Stimulated activated naive CD4-positive, alpha-beta T cell (primary cell): ENCODE measurements at places on chromosomes 7 and 10.

GRCh38 chr10:87640043-87640442 is 19.6 kb upstream of the PAPSS2 start:
- no peak for DNase-seq

DNA sequence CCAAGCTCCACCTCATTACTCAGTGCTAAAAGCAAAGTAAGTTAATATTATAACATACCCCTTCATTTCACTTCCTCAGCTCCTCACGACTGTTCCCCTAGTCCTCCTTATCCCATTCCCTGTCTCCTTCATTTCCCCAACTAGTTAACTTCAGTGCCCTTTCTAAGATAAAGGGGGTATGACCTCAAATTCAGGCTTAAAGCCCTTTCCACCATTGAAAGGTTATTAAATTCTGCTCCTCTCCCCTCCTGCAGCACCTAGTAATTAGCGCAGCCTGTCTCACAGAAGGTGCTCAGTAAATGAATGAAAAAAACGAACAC is 1.0 kb downstream of the CRPPA start:
- no peak for DNase-seq

GRCh38 chr10:132646443-132647097 is 109.0 kb downstream of the INPP5A start:
- no peak for DNase-seq

- DNase-seq, result no peak
Measured at GRCh38 chr7:55568613-55569268, 3.6 kb downstream of the VOPP1 start.

- DNase-seq, result no peak
Measured at GRCh38 chr10:54607983-54608382, 193.0 kb downstream of the PCDH15 start.

DNA sequence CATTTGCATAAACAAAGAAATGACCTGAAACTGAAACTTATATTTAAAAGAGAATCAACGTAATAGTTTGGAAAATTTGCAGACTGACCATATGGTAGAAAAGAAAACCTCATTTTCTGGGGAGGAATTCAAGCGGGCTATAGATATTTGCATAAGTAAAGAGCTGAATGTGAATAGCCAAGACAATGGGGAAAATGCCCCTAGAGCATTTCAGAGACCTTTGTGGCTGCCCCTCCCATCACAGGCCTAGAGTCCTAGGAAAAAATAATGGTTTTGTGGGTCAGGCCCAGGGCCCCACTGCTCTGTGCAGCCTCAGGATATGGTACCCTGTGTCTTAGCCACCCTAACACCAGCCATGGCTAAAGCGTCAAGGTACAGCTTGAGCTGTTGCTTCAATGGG is 480.6 kb upstream of the MBL2 start:
- DNase-seq, result no peak

DNA sequence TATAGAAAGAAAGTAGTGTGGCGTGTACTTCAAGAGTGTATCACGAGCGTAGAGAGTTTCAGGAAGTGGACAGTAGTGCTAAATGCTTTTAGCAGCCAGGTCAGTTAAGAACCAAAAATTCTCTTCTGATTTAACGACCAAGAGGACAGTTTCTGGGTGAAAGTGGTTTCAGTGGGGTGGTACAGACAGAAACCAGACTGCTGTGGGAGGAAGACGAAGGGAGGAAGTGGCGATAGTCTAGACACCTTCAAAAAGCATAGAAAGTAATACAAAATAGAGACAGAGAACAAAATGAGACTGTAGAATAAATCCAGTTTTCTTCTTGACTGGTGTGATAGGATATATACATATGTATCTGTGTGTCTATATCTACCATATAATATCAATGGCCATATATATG is 93.5 kb downstream of the MBL2 start:
- DNase-seq, result no peak

GRCh38 chr10:131033166-131034085 is 278.1 kb downstream of the TCERG1L start:
- no peak for DNase-seq

GRCh38 chr7:112708236-112708635 is 82.0 kb downstream of the TMEM168 start:
- DNase-seq, result no peak

DNA sequence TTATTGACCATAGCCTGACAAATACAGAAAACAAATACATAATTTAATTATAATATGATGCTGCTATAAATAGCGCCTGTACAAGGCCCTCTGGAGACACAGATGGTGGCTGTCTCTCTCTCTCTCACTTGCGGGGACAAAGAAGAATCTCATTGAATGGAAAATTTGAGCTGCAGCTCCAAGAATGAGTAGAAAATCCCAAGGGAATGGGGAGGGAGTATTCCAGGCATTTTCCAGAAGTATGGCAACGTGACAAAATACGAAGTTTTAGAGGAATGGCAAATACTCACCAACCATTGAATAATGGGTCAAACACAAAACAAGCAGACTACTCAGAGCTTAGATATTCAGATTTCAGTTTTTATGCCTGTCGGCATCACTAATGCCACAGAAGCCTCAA is 179.9 kb downstream of the NRP1 start:
- no peak for DNase-seq

- DNase-seq, result no peak
Measured at GRCh38 chr10:94180576-94180975, 182.2 kb downstream of the NOC3L start.

GRCh38 chr10:5033061-5033778 is 29.6 kb upstream of the AKR1C2 start:
- no peak for DNase-seq

- peak; percentile 52 for DNase-seq
Measured at GRCh38 chr7:157568770-157569584, 232.2 kb downstream of the DNAJB6 start.

- no peak for DNase-seq
Measured at GRCh38 chr7:5429857-5430611, 6.4 kb upstream of the TNRC18 start.

- no peak for DNase-seq
Measured at GRCh38 chr7:141956084-141956483, 9.3 kb upstream of the CLEC5A start.

- DNase-seq, result no peak
Measured at GRCh38 chr7:136230210-136230609, 253.1 kb upstream of the MTPN start.

DNA sequence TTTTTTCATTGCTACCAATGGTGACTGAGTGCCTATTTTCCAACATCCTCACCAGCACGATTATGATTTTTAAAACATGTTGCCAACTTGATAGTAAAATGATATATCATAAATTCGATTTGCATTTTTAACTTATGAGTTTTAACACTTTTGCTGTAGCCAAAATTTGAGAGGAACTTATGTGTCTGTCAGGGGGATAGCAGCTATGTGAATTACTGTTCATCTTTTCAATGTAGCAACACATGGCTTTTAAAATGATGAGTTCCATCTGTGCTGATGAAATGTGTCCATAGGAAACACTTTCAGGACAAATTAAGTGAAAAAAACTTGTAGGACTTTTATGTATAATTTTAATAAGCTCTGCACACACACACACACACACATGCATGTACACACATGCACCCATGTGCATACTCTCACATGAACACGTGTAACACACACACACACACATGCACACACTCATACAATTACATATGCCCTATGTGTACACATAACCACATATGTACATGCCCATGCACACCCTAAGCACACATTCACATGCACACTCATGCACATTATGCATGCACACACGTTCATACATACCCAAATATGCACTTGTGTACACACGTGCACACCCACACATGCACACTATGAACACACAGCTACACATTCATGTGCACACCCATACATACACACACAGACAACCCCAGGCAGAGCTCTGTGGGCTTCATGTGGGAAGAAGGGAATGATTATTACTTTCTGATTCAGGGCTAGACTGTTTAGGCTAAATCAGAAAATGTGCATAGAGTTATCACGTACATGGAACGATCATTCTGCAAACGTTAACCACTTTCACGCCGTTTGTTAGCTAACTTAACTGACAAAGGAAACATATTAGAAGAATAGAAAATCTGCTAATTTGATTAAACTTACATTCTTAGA is 68.9 kb downstream of the C10orf143 start:
- DNase-seq, result no peak

DNA sequence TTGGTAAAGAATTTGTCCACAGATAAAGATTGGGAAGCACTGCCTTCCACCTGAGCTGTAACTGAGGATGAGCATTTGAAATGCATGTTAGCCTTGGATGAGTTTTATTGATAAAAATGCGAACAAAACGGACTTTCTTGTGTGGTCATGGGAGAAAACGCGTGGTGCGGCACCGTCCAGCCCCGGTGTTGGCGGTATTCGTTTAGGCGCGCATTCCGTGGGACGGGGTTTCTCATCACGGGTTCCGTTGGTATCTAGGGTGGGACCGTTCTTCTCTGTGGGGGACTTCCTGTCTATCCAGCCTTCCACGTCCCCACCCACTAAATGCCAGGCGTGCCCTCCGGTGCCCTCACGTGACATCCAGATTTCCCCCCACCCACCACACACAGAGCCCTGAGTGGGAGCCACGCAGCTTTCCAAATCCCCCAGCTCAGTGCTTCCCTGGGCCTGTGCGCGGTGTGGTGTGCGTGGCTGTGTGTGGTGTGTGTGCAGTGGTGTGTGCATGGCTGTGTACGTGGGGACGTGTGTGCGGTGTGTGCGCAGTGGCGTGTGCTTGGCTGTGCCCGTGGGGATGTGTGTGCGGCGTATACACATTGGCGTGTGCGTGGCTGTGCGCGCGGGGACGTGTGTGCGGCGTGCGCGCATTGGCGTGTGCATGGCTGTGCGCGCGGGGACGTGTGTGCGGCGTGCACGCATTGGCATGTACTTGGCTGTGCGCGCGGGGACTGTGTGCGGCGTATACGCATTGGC is 18.1 kb downstream of the IQCE start:
- no peak for DNase-seq

DNA sequence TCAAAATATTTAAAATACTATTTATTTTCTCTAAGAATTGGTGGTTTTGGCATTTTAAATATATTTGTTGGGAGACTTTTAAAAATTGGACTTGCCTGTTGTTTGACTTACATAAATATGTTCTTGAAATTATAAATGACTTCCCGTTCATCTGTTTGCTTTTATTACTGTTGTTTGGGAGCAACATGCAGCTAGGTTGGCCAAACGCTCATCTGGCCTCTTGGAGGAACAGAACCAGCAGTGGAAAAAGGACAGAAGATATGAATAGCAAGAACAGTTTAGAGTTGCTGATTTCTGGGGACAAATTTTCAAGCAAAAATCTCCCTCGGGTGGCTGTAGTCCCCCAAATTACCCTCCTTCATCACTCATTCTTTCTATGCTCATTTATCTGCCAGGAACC is 41.6 kb downstream of the PLXDC2 start:
- DNase-seq, result no peak

DNA sequence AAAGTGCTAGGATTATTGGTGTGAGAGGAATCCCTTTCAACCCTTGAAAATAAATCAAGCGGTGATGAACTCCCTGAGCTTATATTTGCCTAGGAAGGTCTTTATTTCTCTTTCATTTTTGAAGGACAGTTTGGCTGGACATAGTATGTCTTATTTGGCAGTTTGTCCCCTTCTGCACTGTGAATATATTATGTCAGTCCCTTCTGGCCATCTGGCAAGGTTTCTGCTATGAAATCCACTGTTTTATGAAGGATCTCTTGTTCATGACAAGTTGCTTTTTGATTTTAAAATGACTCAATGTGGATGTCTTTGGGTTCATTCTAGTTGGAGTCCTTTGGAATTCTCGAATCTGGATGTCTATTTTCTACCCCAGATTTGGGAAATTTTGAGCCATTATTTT is 21.7 kb upstream of the MCM10 start:
- no peak for DNase-seq

DNA sequence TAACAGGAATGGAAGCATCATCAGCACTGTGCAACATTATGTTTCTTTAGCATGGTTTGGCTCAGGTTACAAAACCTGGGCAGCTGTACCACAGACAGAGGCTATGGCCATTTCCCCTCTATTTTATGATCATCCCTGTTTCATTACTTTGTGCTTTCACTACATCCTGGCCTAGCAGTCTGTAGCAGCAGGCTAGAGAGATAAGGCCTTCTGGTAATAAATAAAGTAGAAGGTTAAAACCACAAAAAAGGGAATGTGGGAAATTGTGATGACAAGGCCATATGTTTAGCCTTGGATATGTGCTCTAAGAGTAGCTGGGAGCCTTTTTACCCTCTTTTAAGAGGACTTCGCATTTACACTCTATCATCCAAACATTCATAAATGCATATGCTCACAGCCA is 266.2 kb upstream of the PHF14 start:
- DNase-seq, result no peak

DNA sequence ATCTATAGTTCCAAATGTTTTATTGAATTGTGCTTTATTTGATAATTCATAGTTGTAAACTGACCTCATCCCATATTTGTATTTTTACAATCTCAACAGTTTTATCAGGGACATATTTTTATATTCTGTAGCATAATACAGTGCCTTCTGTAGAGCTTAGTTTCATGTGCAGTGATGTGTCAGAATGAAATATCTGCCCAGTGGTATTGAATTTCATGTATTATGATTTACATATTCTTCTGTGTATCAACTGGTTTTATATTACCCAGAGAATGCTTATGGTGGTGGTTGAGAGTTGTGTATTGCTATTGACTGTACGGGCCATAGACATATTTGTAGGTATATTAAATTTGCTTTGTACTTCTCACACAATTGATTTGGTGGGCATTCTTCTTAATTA is 89.9 kb downstream of the KAT6B start:
- no peak for DNase-seq

DNA sequence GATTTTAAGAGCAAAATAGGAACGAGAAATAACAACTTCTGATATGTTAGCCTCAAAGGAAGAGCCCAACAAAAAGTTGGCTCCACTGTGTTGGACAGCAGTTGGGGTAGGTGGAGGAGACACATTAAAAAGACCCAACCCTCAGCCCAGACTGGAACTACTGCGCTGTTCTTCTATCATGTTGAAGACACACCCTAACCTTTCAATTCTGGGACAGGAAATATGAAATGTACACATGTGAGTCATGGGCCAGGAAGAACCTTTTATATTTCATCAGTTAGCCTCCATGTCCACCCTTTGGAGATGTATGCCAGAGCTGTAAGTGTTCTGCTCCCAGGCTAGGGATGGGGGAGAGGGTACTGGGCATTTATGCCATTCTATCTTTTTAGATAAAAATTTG is 22.1 kb downstream of the CLDN12 start:
- no peak for DNase-seq

DNA sequence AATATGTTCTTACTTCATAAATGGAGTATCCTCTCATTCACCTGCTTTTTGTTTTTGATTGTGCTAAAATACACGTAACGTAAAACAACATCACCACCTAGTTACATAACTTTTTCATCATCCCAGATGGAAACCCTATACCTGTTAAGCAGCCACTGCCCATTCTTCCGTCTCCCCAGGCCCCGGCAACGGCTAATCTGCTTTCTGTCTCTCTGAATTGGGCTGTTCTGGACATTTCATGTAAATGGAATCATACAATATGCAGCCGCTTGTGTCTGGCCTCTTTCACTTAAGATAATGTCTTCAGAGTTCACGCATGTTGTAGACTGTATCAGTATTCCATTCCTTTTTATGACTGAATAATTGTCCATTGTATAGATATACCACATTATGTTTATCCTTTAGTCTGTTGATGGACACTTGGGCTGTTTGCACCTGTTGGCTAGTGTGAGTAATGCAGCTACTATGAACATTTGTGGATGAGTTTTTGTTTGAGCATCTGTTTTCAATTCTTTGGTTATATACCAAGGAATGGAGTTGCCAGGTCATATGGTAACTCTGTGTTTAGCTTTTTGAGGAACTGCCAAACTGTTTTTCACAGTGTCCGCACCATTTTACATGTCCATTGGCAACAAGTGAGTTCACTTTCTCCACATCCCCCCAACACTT is 14.1 kb upstream of the SUN1 start:
- DNase-seq, result no peak

- no peak for DNase-seq
Measured at GRCh38 chr7:53684693-53685092, 649.3 kb downstream of the POM121L12 start.
